Amniotic epithelial cell (primary cell): ENCODE measurements at places on chromosomes 6 and 20.

- peak; percentile 92 for DNase-seq
These were observed at the start of gene CITED2 for GRCh38 chr6:139374357-139375225. CITED2 (minus strand) TSS chr6:139374648; CDS start chr6:139373944, 704 bp downstream.

- no peak for DNase-seq
These were observed 580.0 kb upstream of the ZNF337 start for GRCh38 chr20:26276554-26277210.

- peak; percentile 62 for DNase-seq
These were observed 189.1 kb upstream of the SUPT3H start for GRCh38 chr6:45566882-45567281.

DNA sequence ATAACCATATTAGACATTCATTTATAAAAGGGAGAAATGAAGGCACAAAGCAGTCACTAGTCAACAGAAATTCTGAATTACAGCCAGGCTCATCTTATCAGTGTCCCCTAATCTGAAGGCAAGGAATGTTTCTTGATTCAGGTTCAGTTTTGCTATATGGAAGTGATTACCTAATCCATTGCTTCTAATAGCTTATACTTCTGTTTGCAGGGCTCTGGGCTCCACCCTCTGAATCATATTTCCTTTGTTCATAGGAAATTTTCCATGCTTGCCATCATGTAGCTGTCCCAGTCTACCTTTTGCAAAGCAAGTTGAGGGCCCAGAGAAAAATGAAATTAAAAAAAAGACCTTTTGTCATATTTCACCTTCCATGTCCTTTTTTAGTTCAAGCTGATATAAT, 96.0 kb downstream of the LCA5 start:
- DNase-seq = no peak

DNA sequence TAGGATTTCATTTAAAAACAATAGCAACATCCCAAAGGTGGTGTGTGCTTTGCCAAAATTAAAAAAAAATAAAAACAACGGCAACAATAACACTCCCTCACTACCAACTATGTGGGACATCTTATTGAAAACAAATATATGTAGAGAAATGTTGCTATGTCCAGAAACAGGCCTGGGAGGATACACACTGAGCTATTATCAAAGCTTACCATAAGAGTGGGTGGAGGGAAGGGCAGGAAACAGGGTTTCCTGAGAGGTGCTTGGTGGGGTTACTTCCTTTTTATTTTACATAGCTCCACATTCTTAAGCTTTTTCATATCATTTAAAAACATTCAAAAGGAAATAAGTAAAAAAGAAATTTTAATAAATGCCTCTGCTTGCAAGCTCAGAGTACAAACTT, 150.0 kb upstream of the RIPOR2 start:
- DNase-seq = no peak
